NCI-H1694 treated with DMSO at 0.1 percent for 48 hours (cell line): ENCODE measurements at places on chromosomes 7 and 10.

GRCh38 chr10:20313665-20314064 is 497.4 kb downstream of the PLXDC2 start:
- no peak for DNase-seq

DNA sequence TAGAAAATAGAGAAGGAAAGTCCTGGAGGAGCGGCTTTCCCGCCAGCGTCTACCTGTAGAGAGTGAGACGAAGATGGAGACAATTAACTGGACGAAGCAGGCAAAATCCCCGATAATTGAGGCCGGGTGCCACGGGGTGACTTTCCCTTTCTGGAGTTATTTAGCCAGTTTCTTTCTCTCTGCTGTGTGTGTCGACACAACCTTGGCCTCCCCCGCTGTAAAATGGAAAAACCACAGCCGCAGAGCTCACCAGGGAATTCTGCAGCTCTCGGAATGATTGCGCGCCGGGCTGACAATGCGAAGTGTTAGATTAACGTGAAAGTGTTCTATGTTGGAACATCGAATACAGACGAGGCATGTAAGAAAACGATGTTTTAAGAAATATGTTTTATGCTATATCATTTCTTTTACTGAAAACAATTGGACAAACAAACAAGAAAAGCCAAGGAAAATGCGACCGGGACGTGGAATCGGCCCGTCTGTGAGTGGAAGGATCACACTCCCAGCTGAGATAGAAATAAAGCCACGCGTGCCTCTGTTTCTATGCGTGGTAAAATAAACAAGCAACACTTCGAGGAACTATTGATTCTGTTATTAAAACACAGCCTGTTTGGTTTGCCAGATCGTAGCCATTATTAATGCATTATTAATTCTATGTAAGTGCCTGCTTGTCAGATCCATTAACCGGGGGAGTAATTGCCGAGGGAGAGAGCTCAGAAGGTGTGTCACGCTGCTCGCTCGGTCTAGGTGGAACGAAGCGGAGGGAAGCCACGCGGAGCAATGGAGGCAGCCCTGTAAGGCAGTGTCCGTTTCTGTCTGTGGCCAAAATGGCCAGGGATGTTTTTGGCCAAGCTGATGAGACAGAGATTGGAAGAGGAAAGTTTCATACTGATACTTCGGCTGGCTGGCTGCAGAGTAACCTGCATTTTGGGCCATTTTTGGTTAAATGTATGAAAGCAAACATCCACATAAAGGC is 129.4 kb downstream of the DNAJB6 start:
- no peak for DNase-seq

GRCh38 chr7:5283421-5284303 is 919 bp downstream of the SLC29A4 start:
- DNase-seq: no peak

- DNase-seq: no peak
Measured at GRCh38 chr10:78686444-78687060, 382.2 kb upstream of the ZMIZ1 start.

DNA sequence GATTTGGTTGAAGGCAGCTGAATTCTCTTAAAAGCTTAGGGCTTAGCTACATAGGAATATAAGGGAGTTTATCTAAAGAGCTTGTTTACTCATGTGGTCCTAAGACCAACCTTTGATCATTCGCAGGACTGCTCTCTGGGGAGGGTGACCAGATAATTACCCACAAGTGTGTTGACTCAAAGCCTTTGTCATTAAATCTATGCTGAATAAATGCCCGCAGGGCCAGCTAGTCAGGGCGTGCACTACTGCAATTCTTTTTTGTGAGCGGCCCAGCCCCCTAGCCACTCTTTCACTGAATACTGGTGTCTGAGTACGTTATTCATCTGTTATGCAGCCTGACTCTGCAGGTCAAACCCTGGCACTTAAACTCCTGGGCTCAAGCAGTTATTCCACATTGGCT is 69.6 kb downstream of the AKAP9 start:
- no peak for DNase-seq
